ENCODE measurements at places on chromosomes 3 and 15. TPM values are rescaled to one million over a fixed set of nuclear protein-coding genes. Genes with fewer than 3 reads are reported as not detected.

Gene BBX
- 52.9 TPM for total RNA-seq

Gene OTOL1
- total RNA-seq = not detected

Gene SLC22A14
- total RNA-seq = under 0.01 TPM

Gene ERC2
- not detected for total RNA-seq

Gene GMNC
- total RNA-seq = not detected

Gene DYNLT2B
- 8.7 TPM for total RNA-seq

Gene ZNF660
- 2.1 TPM for total RNA-seq

Gene TNNC1
- 1.8 TPM for total RNA-seq

Gene ADGRG7
- total RNA-seq = not detected

Gene GOLGA8T
- 0.14 TPM for total RNA-seq

Gene RAB6B
- 0.37 TPM for total RNA-seq

Gene ADPGK
- total RNA-seq = 82.9 TPM

Gene STARD9
- 4.0 TPM for total RNA-seq

Gene GPR87
- not detected for total RNA-seq

Gene NAA50
- 194 TPM for total RNA-seq

Gene TMEM207
- not detected for total RNA-seq

Gene ZNF502
- 3.4 TPM for total RNA-seq

Gene CDHR4
- total RNA-seq = under 0.01 TPM

Gene ABCC5
- 13.2 TPM for total RNA-seq

Gene ARL14
- not detected for total RNA-seq

Gene MOBP
- not detected for total RNA-seq

Gene IGDCC3
- not detected for total RNA-seq

Gene THRB
- total RNA-seq = 1.4 TPM

Gene PIGZ
- 2.1 TPM for total RNA-seq

Data from smooth muscle cell of bladder (primary cell).